CD4-positive, alpha-beta T cell treated with Interleukin-12 subunit alpha and Interleukin-12 subunit beta, for 1 hour (primary cell): ENCODE measurements at places on chromosomes 6 and 20.

DNA sequence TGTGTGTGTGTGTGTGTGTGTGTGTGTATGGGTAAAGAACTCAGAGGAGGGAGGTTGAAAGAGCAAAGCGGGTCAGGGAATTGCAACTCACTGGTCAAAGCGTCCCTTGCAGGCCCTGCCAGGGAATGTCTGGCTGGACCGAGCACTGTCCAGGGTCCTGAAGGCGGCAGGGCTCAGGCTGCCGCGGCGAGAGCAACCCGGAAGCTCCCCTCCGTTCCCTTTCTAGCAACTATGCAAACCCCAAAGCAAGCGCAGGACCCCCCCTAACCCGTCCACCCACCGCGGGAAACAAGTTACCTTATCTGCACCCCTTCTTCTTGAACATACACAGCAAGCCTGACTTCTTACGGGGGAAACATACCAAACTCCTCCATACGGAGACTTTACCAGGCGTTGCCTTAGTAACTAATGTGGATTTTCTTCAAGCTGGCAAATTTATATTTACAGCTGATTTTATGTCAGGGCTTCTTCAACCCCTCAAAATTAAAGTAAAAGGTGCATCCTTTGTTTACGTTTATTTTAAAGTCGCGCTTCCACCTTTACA is 538 bp upstream of the GRM1 start:
- DNase-seq, result peak; percentile 5

DNA sequence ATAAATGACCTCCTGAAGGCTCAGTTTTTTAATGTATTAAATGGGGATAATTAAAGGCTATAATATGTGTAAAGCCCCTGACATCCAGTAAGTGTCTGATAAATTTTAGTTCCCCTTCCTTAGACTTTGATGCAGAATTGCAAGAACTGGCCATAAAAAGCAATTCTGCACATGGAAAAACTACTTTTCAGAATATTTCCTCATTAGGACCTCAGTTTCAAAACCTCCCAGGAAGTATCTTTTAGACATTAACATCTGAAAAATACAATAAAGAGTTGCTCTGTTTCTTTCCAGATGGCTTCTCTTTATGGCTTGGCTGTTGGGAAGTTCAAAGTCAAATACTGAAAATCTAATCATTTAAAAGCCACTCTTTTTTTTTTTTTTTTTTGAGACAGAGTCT is 106.3 kb upstream of the ZNF217 start:
- DNase-seq, result no peak

DNA sequence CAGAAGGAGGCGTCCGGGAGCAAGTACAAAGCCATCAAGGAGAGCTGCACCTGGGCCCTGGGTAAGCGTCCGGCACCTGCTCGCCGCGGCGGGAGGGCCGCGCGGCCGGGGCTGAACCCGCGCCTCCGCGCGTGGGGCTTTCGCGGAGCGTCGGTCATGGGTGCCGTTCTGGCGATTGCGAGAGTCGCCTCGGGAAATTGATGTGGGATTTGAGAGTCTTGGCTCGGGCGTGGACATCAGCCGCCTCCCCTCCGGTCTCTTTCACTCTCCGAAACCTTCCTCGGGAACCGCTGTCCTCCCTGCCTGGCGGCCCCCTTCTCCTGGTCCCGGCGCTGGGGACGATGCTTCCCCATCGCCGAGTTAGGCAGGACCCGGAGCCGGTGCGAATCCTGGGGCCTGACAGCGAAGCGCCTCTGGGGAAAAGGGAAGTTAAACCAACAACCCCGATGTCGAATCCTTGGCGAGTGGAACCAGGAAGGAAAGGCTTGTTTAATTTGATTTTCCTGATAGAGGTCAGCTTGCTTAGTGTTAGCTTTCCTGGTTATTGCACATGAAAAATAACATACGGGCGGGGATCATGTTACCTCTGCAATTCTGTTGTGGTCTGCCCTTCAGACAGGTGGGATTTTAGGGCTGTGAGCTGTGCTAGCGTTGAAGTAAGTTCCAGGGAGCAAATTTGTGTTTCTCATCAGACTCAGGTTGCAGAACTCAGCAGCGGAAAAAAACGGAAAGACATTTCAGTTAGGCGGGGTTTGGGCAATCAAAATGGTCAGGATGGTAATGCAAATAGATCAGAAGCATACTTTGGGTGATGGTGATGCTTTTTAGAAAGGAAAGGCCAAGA is 594 bp downstream of the ARFGEF3 start:
- DNase-seq, result no peak

- no peak for DNase-seq
Measured at GRCh38 chr6:116514111-116514510, 2.7 kb downstream of the CALHM5 start.

GRCh38 chr6:37520926-37521325 is 21.2 kb upstream of the CCDC167 start:
- DNase-seq, result no peak
